ENCODE measurements at places on chromosomes 7 and 10.

- no peak for DNase-seq
Observed at GRCh38 chr10:10527861-10528562, 489.7 kb upstream of the CELF2 start.

- no peak for DNase-seq
Observed at GRCh38 chr10:118901906-118902305, 127.6 kb upstream of the NANOS1 start.

- DNase-seq, result no peak
Observed at GRCh38 chr7:123961771-123962170, 36.7 kb downstream of the SPAM1 start.

GRCh38 chr7:41579961-41580935 lies 122.6 kb downstream of the INHBA start:
- no peak for DNase-seq

DNA sequence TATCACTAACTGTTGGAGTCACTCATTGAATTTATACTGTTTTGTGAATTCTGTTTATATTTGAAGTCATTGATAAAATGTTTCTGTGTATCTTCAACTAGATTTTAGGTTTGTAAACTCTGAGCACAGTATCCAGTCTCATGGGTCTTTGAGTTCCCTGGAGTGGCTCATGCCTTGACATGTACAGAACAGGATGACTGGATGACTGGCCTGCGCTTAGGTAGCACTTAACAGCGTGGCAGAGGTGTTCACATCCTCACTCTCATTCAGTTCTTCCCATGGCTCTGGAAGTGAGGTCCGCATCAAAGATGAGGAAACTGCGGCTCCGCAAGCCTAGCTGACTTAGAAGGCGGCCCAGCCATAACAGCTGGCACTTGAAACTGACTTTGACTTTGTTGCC lies 576.9 kb downstream of the SUGCT start:
- no peak for DNase-seq

- no peak for DNase-seq
Observed at GRCh38 chr7:153034791-153035190, 275.2 kb downstream of the ACTR3B start.

DNA sequence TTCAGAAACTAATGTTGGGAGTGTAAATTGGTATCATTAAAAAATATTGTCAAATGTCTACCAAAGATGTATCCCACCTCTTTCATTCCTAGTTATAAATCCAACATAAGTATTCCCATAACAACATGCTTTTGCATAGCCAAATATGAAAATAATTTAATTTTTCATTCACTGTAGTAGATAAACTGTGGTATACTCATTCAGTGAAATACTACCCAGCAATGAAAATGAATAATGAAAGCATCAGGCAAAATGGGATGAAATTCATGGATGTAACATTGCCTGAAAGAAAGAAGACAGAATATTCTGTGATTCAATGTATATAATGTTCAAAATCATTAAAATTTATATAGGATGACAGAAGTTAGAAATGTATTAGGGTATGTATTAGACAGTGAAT lies 629.0 kb upstream of the MBL2 start:
- DNase-seq, result no peak

DNA sequence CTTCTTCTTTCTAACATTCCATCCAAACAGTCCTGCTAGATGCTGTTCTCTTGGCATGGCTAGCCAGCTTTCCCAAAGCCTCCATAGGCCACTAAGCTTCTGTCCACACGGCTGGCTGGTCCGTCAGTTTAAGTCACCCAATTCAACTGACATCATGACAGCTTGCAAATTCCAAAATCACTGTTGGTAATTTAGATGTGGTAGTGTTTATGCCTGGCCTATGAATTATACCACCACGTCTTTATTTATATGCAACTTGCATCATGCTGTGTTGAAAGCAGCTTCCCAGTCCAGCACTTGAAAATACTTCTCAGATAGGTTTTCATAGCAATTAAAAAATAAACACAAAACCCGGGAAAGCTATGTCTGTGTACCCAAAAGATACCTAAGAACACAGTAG lies 2.2 kb upstream of the VIM start:
- DNase-seq, result no peak

- peak; percentile 30 for DNase-seq
Observed at GRCh38 chr7:50310361-50310760, 5.8 kb downstream of the IKZF1 start.

DNA sequence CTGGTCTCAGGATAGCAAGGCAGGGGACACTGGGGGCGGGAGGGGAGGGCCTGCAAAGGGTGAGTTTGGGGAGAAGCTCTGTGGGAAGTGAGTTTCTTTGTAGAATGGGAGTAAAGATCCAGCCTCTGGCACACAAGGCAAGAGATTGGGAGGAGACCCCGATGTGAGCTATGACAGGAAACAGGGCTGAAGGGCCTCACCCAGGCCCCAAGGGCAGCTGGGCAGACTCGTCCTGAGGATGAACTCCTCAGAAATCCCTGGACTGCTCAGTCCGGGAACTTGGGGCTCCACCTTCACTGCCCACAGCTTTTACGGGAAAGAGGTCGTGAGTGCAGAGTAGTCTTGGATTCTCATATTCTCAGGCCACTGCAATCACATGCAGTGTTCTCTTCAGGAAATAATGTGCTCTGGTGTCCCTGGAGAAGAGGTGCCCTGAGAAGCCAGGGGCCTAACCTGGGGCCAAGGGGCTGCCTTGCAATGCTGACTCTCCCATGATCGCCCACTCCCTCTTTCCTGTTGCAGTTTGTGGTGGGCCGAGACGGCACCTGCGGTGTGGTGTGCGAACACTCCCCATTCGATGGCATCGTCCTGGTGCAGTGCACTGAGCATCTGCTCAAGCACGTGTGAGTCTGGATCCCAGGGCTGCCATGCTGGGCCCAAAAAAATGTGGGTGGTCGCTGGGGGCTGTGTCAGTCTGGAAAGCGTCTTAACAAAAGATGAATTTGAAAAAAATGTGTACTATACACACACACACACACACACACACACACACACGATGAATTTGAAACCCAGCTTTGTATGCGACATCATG lies 31.3 kb upstream of the C10orf53 start:
- DNase-seq, result no peak

DNA sequence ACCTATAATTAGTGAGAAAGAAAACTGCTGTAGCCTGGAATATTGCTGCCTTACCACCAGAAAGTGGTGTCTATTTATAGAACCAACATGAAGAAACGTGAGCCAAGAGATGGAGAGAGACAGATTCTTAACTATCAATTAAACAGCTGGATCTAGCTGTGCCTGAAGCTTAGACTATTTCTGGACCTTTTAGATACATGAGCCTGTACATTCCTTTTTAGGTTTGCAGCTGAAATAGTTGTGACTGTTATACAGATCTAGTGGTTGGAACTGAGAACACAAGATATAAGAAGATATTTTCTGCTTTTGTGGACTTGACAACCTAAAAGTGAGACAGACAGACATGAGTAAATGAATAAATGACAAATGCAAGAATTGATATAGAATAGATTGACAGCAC lies 73.4 kb downstream of the CDK14 start:
- DNase-seq, result no peak

DNA sequence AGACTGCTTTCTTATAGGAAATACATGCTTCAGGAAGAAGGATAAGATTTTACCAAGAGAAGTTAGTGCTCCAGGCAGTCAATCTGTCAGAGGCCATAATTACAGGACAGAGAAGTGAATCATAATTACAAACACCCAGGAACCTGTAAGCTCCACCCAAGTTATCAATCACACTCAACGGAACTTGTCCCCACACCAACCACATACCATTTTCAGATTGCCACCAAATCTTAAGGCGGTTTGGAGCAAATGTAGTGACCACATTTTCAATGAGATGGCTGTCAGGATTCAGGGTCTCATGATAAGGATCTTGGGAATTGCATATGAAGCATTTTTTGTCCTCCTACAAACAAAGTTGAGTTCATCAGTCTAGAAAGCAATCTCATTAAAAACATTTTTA lies 4.8 kb downstream of the LAMB1 start:
- DNase-seq, result no peak

GRCh38 chr7:920351-921070 lies 34.0 kb downstream of the ADAP1 start:
- no peak for DNase-seq

DNA sequence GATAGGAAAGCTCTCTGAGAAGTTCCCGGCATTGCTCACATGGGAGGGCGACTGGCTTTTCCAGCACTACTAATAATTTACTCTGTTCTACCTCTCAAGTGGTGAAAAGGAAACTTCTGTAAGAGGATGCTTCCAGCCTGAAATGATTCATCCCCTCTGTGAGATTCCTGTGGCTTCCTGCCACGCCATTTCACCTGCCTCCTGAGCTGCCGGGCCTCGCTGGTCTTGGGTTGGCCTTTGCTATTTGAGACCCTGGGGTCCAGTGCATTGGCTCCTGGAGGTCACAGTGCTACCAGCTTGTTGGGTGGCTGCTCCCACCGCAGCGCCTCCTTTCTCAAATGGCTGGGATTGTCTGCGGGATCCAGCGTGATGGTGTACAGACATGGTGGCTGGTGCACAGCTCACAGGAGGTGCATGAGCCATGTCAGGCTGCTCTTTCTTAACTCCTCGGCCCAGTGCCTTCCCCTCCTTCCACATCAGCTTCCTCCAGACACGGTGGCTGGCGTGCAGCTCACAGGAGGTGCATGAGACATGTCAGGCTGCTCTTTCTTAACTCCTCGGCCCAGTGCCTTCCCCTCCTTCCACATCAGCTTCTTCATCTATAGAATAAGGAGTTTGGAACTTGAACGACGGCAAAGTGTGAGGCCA lies 42.9 kb upstream of the PCBD1 start:
- DNase-seq, result no peak

DNA sequence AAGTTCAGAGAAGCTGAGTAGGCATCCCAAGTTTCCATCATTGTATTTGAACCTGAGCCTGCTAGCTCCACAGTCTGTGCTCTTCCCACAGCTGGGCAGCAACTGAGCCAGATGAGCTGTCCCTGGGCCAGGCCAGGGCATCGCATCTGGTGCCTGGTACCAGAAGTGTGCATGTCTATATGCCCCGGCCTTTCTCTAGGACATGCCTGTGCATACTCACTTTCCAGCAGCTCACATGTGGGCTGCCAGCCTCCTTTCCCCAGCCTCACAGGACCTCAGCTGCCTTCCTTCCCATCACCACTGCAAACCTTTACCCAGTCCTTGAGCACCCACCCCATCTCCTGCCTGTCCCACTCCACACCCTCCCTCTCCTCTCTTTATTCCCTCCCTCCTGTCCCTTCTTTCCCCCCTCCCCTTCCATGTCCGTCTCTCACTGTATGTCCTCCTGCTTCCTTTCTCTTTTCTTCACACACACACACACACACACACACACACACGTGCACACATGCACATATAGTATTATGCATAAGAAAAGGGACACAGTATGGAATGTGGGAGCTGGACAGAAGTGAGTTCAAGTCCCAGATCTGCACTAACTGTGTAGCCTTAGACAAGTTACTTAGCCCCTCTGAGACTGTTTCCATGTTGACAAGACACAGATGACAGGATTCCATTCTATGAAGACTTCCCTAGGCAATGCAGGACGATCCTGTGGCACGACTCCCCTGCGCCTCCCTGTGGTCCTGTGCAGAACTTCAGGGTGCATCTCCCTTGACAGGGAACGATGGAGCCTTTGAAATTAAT lies 10.9 kb downstream of the CDHR1 start:
- peak; percentile 66 for DNase-seq

DNA sequence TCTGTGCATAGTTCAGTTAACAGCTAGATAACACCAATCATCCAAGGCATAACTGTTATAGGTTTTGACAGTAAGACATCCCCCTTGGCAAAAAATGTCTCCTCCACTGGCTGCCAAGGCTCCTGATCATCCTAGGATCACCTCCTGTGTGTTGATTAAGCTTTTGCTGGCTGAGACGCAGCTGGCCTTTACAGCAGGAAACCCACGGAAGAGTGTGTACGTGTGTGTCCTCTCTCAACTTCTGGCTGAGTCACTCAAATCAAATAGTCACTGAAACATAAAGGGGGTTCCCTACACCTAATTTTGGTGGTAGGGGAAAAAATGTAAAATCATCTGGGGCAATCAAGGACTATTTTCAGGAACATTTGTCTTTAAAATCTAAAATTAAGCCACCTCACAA lies 208.8 kb downstream of the CTNNA3 start:
- no peak for DNase-seq

- no peak for DNase-seq
Observed at GRCh38 chr10:8325024-8325980, 270.8 kb downstream of the GATA3 start.

DNA sequence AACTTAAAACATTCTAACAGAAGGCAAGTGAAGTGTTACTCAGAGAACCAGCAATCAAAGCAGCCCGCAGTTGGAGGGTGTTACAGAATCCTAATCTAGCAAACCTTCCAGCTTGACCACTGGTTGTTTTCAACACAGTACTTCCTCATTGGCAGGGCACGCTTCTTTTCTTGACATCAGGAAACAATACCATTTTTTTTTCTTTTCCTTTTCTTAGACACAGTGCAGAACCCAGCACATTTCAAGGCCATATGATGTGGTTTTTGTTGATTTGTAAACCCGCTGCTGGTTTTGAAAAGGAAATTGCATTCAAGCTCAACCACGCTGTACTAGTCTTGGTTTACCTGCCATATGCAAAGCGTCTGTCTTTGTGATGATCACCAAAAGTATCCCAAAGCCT lies 33.4 kb downstream of the RHOBTB1 start:
- DNase-seq, result no peak

DNA sequence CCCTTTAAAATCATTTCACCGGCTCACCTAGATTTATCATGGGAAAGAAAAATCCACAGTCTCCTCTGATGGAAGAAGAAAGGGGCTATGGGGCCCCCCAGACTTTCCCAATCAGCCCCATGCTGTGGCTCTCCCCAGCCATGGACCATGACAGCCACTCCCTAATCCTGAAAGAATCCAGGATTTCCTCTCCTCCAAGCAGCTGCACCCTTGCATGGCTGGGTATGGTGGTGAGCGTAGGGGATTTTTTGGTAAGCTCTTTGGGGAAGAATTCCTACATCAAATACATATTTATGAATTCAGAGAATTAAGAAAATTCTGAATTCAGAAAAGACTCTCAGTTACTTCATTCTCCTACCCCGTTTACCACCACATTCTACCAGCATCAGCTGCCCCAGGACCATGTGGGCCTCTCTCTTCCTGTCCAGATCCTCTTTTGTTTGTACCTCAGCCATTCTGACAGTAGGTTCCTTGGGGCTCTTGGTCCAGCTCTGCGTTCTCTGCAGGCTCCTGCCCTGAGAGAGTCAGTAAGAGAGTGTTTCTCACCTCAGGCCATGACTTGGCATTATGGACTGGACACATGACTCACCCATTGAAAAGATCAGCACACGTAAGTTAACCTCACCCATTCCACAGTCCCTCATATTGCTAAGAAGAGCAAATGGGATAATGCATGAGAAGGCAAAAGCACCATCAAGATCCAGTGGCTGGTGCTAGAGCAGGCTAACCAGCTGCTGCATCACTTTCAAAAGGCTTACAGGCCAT lies 337.8 kb downstream of the ELMO1 start:
- DNase-seq, result no peak

DNA sequence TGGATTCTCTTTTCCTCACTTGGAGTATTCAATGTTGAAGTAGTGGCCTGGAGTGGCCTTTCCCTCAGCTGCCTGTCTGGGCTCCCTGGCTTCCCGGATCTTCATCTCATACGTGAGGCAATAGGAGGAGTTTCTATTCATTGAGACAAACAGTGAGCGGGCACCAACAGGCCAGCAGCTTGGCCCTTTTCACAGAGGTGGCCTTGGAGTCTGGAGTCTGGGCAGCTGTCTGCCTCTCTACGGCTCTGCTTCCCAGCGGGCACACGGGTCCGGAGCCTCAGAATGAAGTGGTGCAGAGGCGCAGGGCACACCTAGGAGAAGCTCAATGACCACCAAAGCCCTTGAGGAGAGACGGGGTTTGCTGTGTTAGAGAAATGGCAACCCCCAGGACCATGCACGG lies 169.4 kb downstream of the CCDC3 start:
- DNase-seq, result no peak
